GM23248 (cell line): ENCODE measurements at places on chromosomes 11 and 22. TPM values are rescaled to one million over a fixed set of nuclear protein-coding genes. Genes with fewer than 3 reads are reported as not detected.

- DNase-seq, result no peak
Measured at GRCh38 chr22:31945443-31945855, 1.1 kb downstream of the YWHAH start.

GRCh38 chr22:24181088-24181995 lies at the start of gene SUSD2:
TSS of gene SUSD2 (plus strand) at chr22:24181487. CDS start at chr22:24181520, 33 bp downstream.
- no peak for DNase-seq

The CD44 gene
- 519 and 523 TPM in 2 replicates for polyA plus RNA-seq

DNA sequence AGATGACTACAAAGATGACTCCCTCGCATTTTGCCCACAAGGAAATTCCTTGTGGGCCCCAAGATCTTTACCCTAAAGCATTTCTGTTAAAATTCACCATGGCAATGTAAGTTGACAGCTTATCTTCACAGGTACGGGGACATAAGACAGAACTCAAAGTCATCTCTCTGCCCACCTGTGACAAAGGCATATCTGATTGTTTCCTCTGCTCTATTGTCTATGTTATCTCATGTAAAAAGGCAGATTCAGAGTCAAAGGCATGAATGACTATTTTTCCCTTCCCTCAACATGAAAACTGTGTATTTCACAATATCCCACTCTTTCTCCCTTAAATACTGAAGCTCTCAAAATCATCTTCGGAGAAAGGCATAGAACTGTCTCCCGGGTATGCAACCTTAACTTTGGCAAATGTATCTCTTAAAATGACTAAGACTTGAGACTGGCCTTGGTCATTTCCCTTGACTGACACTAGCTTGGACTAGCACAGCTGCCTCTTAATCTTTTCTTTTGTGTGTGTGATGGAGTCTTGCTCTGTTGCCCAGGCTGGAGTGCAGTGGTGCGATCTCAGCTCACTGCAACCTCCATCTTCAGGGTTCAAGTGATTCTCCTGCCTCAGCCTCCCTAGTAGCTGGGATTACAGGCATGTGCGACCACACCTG lies 103.2 kb downstream of the MICAL3 start:
- DNase-seq, result peak; percentile 12

DNA sequence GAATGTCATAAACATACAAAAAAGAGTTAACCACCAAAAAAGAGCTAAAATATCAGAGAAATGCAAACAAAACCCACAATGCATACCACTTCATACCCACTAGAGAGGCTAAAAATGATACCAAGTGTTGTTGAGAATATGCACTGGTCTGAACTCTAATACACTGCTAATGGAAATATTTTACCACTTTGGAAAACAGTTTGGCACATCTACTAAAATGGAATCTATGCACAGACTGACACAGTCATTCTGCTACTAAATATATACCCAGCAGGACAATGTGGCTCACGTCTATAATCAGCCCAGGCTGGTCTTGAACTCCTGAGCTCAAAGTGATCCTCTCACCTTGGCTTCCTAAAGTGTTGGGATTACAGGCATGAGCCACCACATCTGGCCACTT lies 18.0 kb downstream of the MAPK1 start:
- DNase-seq, result peak; percentile 23

The C11orf87 gene
- 0.94 and 1.1 TPM in 2 replicates for polyA plus RNA-seq

GRCh38 chr11:64207256-64208085 lies 950 bp downstream of the FERMT3 start:
- peak; percentile 90 for DNase-seq

GRCh38 chr22:49195636-49196035 lies 632.0 kb downstream of the BRD1 start:
- no peak for DNase-seq

The LRP4 gene
- 1.4 and 2.0 TPM in 2 replicates for polyA plus RNA-seq

DNA sequence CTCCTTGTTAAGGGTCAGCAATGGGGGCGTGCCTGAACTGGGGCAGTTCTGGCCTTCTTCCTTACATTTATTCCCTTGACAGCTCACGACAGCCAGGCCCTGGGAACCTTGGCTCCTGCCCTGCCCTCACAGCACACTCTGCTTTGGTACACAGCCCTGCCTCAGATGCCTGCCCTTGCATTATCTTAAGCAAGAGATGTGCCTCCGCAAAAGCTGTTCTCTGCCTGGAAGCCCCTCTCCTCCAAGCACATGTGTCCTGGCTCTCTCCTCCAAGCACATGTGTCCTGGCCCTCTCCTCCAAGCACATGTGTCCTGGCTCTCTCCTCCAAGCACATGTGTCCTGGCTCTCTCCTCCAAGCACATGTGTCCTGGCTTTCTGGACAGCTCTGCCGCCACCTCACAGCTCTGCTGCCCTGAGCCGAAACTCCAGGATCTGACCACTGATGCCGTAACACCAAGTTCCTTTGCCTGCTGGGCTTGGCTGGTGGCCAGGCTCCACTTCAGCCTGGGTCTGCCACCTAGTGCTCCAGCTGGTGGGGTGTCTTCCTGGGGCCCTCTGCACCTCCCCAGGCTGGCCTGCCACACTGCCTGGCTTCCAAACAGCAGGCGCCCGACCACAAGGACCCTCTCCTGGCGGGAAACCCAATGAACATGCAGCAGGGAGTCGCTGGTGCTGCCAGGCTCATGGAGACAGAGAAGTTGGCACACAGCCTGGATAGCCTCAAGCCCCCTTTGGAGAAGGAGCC lies 53.0 kb downstream of the SCUBE1 start:
- peak; percentile 54 for DNase-seq

GRCh38 chr22:17712441-17712840 lies 61.8 kb downstream of the BID start:
- DNase-seq, result peak; percentile 61

The CARNS1 gene
- polyA plus RNA-seq, result 0.13 and 0.38 TPM in 2 replicates

DNA sequence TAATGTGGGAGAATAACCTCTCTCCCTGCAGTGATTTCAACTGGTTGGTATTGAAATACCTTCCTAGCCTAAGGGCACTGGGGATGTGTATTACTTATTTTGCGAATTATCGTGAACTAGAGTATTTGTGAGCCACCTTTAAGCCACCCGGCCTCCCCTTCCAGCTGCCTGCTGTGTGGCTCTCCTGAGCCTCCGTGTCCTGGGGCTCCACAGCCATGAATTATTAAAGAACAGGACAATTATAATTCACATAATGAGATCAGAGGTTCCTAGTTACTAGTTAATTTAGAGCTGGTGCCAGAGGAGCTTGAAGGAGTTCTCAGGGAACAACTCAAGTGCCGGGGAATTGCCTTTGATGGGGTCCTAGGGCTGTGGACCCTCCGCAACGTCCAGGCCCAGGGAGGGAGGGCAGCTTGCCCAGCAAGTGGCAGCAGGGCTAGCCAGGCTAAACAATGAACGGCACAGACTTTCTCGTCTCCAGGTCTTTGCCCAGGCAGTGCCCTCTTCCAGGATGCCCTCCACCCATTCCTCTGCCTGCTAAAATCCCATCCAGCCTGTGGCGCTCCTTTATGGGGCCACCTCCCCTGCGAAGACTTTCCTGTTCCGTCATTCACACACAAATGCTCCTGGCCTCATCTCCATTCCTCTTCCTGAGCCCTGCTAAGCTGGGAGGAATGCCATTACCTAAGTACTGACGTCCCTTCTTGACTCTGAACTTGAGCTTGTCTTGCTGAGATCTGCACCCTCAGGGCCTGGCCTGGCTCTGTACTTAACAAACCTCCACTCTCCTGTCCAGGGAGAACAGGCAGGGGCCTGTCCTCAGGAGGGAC lies 91.5 kb downstream of the RTL6 start:
- no peak for DNase-seq

DNA sequence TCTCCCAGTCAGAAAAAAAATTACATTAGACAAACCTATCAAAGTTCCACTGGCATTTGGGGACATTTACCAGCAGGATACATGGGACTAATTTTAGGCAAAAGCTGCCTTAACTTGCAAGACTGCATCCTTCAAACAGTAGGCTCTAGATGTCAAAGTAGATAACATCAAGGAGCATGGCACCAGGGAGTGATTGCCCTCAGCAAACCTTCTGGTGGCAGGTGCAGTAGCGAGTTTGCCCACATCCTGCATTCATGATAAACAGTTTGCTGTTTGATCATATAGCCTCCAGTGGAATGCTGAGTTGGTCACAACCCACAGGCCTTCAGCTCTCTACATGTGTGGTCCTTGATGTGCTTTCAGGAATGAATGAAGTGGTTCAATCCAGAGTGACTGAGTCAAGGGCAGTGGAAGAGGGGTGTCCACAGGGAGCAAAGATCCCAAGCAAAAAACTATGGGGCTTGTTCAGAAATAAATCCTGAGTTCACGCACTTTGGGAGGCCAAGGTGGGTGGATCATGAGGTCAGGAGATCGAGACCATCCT lies 12.0 kb downstream of the SCGB1D2 start:
- DNase-seq, result no peak

- peak; percentile 39 for DNase-seq
Measured at GRCh38 chr11:102318469-102318868, 1.2 kb downstream of the BIRC3 start.

The RAB36 gene
- polyA plus RNA-seq, result 5.0 and 6.8 TPM in 2 replicates

DNA sequence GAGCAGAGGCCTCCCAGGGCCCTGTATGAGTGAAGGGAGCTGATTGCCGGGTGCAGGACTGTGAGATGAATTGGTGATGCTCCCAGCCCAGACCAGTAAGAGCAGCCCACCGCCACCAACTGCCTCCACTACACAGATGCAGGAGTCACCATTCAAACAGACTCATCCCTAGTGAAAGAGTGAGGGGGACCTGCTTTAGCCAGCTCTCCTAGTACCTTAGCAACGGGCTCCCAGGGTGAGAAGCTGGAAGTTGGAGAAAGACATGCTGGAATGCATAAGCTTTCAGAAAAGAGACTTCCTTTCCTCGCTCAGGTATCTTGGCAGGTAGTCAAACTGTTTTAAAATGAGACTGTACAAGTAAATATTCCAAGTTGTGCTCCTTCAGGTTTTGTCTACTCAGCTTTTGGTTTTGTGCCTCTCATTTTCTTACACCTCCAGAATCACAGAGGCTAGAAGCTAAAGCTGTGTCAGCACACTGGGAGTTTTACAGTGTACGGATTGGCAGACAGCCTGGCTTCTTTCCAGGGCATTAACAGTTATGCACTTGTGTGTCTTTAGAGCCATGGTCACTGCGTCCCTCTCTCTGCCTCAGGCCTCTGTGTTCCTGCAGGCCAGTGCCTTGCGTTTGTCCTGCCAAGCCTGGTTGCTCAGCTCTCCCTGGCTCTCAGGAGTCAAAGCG lies 146.2 kb downstream of the ATXN10 start:
- DNase-seq, result no peak

GRCh38 chr22:30754971-30755758 lies 60.5 kb downstream of the OSBP2 start:
- DNase-seq, result peak; percentile 91

DNA sequence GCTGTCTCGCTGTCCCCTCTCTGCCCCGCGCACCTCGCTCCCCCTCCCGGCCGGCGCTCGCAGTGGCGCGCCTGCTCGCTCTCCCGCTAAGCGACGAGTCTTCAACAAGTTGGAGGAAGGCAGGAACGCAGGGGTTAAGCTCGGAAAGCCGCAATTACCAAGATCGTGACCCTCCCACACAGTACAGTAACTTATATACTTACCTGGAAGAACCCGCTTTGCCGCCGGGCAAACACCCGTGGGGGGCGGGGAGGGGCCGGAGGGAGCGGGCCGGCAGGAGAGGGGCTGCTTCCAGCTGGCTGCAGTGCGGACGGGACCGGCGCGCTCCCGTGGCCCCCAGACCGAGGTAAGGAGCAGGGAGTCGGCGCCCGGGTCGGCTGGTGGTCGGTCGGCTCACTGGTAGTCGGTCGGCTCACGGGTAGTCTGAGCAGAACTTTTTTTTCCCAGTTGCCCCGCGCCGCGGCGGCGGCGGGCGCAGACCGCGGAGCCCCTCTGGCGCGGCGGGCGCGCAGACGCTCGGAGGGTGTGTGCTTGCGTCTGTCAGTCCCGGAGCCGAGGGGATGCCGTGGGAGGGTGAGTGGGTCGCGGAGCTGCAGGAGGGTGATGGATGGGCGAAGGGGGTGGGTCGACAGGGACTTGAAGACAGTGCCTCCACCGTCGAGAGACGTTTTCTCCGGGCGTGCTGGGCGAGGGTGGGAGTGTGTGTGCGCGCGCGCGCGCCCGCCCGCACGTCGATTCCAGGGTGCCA lies 101.2 kb upstream of the HSD17B12 start:
- peak; percentile 76 for DNase-seq

DNA sequence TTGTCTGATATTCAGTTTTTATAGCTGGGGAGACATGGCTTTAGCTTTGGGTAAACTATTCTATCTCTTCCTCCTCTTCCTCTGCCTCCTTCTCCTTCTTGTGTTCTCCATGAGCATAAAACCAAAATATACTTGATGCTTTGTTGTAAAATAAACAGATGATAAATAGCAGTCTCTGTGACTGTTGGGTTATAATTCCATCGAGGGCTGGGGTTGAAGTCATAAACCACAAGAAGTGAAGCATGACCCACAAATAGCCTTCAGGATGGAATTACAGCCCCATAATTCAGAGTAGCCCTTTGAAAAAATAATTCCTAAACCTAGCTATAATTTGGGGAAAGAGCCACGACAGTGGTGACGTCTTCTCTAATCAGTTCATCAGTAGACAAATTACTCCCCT lies 177.7 kb downstream of the SNX19 start:
- peak; percentile 59 for DNase-seq

- DNase-seq, result no peak
Measured at GRCh38 chr11:131640320-131640719, 269.9 kb downstream of the NTM start.

DNA sequence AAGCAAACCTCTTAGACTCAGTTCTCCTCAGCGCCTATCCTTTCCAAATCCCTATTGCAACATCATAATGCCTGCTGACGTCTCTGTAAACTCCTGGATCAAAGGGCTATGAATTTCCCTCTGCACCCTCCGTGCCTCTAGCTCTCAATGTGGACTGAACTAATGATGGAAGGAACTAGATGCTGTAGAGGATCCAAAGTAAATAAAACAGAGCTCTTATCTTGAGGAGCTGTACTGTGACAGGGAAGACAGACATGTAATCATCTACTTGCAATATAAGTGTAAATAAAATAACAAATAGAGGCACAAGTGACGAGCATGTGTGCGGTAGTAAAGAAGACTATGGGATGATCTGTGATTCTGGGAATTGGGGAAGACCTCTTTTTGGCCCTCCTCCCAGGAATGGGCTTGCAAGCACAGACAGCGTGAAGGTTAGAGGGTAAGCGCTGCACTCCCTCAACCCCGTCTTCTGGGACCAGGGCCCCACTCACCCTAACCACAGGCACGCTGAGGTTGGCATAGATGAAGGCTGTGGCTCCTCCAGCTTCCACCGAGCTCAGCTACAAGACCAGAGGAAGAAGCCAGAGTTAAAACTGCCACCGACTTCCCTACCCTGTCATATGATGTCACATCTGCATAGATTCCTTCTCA lies 42.2 kb downstream of the P4HA3 start:
- DNase-seq, result peak; percentile 21

DNA sequence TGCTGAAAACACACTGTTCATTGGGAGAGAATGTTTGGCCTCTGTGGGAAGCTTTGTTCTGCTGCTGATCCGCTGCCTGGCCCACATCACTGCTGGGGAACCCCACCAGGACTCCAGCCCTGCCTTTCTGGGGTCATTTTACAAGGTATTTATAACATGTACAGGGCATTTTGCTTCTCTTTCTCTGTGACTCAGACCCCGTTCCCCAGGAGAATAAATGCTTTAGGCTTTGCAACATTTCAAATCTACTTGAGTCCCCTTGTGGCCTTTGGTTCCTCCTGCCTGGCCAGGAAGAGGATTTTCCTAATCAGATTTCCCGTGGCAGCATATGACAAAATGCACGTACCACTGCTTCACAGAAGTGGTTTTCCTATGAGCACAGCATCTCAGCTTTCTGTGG lies 43.0 kb downstream of the BTG4 start:
- DNase-seq, result peak; percentile 14

The FGF3 gene
- polyA plus RNA-seq, result not detected in 2 replicates
